ENCODE measurements at places on chromosomes 7 and 10.
A peak's percentile ranks its signal among the peaks of the same experiment; 100 is the strongest.

DNA sequence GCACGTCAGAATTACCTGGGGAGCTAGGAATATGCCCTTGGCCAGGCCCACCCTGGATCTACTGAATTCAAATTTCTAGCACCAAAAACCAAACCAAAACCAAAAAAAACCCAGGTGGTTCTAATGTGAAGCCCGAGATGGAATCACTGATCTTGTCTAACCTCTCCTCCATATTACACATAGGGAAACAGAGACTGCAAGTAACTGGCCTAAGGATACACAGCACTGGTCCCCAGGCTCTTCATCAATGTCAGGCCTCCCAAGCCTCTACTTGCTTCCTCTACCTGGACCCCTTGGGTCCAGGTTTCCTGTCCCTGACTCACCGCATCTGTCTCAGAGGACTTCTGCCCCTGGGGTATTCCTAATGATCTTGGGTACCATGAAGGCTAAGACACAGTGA is 30.7 kb downstream of the ZCCHC24 start:
- no peak for DNase-seq

DNA sequence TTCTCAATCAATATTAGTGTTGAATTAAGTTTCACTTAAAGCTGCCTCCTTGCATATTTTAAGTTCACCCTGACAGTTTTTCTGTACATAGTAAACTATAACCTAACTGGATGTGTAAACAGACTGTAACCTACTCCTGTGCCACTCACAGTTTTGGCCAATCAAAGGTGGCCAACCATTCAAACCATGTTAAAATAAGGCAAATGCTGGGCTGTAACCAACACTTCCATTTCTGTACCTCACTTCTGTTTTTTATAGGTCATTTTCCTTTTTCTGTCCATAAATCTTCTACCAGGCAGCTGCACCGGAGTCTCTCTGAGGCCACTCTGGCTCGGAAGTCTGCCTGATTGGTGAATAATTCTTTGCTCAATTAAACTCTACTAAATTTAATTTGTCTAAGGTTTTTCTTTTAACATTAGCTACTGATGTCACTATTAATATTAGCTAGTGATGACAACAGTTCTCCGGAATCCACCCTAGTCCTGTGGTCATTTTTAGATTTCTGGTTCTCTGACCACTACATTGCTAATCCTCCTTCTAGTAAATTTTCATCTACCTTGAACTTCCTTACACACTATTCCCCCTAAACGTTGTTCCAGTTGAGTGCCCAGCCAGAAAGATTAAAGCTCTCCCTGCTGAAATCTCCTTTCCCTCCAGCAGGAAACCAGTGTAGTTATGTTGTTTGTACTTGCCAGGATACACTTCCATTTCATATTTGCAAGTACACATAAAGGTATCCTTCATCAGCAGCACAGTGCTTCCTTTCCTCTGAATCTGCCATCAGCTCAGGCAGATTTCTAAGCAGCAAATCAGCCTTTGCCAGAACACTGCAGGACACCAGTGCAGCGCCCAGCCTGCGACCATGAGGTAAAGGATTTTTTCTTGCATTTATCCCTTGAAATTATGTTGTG is 18.6 kb upstream of the IFIT2 start:
- DNase-seq: no peak

- DNase-seq: no peak
Measured at GRCh38 chr10:79943871-79944270, 5.0 kb downstream of the SFTPD start.

DNA sequence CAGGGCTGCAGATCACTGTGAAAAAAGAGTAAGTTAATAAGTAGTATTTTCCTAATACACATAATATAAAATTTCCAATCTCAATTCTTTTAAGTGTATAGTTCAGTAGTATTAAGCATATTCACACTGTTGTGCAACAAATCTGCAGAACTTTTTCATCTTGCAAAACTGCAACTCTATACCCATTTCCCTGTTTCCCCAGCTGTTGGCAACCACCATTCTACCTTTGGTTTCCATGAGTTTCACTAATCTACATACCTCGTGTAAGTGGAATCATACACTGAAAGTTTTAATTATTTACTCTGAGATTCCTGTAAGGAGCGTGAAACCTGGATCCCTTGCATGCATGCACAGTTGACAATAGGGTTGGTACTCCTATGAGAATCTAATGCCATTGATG is 155.4 kb downstream of the ZPBP start:
- no peak for DNase-seq

- DNase-seq: peak; percentile 57
Measured at GRCh38 chr7:37424995-37425394, 23.7 kb downstream of the ELMO1 start.

- no peak for DNase-seq
Measured at GRCh38 chr10:44424298-44424697, 39.4 kb upstream of the CXCL12 start.

- no peak for DNase-seq
Measured at GRCh38 chr7:94907811-94908322, 473 bp downstream of the PPP1R9A start.
